ENCODE measurements at places on chromosomes 12 and 14.

- peak; percentile 43 for DNase-seq
These were observed 16.0 kb downstream of the MEG3 start for GRCh38 chr14:100841761-100842403.

- DNase-seq = no peak
These were observed 21.0 kb downstream of the ALX1 start for GRCh38 chr12:85301051-85301450.

GRCh38 chr12:3229577-3229976 is 152.4 kb downstream of the TSPAN9 start:
- DNase-seq = no peak

GRCh38 chr12:43162138-43162537 is 389.9 kb downstream of the ADAMTS20 start:
- no peak for DNase-seq

- DNase-seq = no peak
These were observed 26.8 kb downstream of the EMP1 start for GRCh38 chr12:13223179-13223804.

- no peak for DNase-seq
These were observed 73.8 kb downstream of the DIO3 start for GRCh38 chr14:101634850-101635748.

- DNase-seq = no peak
These were observed 185.1 kb upstream of the CCND2 start for GRCh38 chr12:4088451-4088850.

- DNase-seq = no peak
These were observed 48.9 kb downstream of the KIF26A start for GRCh38 chr14:104187121-104187889.

DNA sequence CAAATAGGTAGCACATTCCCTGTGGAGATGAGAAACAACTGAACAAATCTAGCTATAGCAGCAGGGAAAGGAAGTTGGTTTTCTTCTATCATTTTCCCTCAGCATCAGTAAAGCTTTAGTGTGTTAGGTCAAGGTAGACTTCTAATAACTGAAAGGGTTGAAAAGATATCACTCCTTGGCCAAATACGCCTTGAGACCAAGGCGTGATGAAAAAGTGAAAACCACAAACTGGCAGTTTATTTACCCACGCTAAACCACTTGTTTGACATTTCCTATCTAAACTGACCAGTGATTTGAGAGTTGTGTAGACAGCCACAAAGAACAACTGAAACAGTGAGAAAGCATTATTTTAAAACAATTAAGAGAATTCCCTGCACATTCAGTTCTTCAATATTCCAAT is 99.6 kb upstream of the SOX5 start:
- DNase-seq = no peak

- DNase-seq = no peak
These were observed 147.8 kb downstream of the GCH1 start for GRCh38 chr14:54754623-54755386.

- DNase-seq = no peak
These were observed 104.6 kb upstream of the SLCO1C1 start for GRCh38 chr12:20590570-20590969.

DNA sequence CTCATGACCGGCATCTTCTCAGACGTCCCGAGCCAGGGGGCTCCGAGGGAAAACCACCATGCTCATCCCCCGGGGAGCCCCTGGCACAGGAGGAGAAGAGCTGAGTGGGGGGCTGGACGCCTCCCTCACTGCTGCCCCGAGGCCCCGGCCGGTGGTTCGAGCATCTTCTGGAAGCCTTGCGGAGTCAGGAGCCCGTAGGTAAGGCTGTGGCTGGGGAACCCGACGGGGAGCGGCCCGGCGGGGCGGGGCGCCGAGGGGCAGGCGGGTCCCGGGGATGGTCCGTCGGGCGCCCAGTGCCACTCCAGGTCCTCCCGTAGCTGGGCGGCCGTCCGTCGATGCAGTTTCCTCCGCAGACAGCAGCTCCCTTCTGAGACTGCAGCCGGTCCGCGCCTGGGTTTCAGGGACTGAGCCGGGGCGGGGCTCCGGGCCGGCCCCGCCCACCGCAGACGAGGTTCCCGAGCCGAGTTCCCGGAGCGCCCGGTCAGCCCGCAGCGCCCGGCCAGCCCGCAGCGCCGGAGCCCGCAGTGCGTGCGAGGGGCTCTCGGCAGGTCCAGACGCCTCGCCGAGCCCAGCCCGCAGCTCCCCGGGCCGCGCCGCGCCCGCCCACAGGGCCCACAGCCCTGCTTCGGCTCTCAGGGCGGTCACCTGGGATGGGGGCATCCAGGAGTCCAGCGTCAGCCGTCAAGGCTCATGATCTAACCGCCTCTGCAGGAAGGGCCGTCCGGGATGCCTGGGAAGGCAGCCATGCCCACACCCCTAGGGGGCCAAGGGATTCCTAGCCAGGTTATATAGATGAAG is at the start of gene PGF:
Gene PGF, minus strand, starts transcription at position 369 of the 798 bp plus-strand sequence. Its CDS starts 355 bp downstream, at position 14.
- no peak for DNase-seq

- no peak for DNase-seq
These were observed 108.1 kb downstream of the ERC1 start for GRCh38 chr12:1099158-1099557.

DNA sequence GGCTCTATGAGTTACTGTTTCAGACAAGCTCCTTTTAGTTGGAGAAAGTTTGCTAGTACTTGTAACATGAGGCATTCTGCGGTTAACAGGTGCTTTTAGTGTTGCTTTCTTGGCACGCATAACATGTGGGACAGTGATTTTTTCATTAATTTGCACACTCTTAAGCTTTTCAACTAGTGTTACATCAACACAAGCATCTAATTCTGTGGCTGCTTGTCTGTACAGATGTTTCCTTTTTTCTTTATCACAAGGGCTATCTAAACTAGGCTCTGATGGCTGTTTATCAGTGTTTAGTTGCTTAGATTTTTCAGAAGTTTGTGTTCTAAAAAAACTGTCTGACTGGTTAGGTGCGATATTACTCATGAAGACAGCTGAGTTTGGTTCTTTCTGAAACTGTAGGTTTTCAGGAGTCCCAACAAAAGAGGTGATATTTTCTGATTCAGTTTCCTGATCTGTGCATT is 120.1 kb downstream of the RALGAPA1 start:
- no peak for DNase-seq

GRCh38 chr14:92577321-92577742 is 63.8 kb downstream of the RIN3 start:
- DNase-seq = no peak

GRCh38 chr14:105065280-105066228 is at the start of gene GPR132:
TSS of gene GPR132 (minus strand) at chr14:105065430. CDS start at chr14:105055420, 10,010 bp downstream.
- no peak for DNase-seq

DNA sequence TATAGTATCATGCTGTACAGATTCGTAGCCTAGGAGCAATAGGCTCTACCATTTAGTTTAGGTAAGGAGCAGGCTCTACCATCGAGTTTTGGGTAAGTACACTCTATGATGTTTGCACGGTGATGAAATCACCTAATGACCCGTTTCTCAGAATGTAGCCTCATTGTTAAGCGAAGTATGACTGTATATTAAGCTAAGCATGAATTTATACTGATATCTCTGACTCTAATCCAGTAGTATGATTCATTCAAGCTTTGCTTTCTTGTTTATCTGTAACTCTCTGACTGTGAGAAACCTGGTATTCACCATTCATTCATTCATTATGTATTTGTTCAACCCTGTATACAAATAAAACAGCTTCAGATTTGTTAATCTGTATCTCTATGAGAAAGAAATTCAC is 283.9 kb upstream of the PRICKLE1 start:
- no peak for DNase-seq

DNA sequence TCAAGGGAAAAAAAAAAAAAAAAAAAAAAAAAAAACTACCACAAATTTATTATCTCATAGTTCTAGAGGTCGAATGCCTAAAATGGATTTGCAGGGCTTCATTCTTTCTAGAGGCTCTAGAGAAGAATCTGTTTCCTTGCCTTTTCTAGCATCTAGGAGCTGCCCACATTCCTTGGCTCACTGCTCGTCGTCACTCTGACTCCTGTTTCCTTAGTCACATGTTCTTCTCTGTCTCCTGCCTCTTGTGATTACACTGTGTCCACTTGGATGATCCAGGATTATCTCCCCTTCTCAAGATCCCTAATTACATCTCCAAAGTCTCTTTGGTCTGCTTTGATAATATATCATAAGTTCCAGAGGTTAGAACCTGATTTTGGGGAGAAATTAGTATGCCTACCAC is 88.7 kb downstream of the HECTD1 start:
- no peak for DNase-seq

- DNase-seq = no peak
These were observed 33.2 kb downstream of the KLRG1 start for GRCh38 chr12:9022592-9022991.

DNA sequence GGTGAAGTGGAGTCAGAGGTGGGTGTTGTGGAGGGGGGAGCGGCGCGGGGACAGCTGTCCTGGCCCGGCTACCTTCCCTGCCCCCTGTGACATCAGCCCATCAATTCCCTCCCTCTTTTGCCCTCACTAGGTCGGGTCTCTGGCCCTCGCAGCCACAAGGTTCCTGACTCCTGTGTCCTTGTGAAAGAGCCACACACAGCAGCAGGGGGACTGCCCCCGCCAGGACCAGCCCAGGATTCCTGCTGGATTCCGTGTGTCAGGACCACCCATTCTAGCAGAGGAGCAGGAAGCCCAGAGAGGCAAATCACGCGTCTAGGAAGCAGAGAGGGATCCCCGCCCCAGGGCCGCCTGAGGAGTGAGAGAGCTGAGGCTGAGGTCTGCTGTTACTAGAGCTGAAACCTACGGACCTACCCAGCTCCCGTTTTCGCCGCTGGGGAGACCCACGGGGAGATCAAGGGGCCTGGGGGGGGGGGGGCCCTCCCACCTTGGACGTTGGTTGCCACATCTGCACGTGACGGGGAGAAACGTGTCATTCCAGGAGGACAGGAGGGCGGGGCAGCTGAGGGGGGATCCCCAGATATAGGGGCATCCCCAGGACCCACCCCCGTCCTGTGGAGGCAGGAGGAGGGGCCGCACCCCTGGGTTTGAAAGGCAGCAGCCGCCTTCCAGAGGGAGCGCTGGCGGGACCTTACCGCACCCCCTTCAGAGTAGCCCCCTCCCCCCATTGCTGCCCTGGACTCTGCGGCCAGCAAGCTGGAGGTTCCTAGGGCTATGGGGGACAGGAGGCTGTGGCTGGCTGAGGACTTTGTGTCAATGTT is 12.5 kb upstream of the INF2 start:
- DNase-seq = no peak

DNA sequence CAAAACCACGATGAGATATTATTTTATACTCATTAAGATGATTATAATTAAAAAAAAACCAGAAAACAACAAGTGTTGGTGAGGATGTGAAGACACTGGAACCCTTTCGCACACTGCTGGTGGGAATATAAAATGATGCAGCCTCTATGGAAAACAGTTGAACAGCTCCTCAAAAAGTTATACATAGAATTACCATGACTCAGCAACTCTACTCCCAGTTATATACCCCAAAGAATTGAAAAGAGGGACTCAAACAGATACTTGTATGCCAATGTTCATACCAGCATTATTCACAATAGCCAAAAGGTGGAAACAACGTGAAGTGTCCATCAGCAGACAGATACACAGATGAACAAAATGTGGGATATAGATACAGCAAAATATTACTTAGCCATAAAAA is 53.1 kb downstream of the TAOK3 start:
- DNase-seq = no peak

DNA sequence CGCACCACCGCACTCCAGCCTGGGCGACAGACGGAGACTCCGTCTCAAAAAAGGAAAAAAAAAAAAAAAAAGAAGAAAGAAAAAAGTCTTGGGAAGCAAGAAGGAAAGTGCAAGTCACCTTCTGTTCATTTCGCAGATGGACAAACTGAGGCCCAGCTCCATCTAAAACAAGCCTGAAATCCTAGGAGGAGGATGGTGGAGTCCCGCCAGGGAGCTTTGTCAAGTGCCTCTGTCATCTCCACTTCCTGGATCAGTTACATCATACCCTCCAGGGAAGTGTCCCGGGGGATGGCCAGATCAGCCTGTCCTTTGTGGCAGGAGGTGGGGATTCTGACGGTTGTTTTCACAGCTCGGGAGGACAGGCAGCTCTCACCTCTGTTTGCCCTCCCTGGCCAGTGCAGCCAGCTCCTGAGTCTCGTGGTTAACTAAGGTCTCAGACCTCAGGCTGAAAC is 8.7 kb upstream of the SDSL start:
- DNase-seq = no peak

DNA sequence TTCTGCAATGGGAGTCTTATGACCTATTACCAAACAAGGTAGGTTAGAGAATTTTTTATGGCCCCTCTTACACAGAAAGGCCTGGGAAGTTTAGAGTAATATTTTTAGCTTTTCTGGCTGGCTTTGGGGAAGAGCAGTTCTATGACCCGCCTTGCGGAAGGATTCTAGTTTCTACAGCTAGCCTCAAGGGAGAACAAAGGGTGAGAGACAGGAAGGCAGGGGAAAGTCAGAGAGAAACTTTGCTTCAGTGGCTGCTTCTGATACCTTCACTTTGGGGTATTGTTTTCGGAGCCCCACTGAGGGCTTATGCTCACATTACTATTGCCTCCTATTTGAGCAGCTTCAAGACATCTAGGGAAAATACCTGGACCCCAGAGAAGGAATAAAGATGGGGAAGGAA is 80.7 kb upstream of the NUDT4 start:
- DNase-seq = no peak

GRCh38 chr12:60345442-60345841 is 749.6 kb downstream of the SLC16A7 start:
- no peak for DNase-seq
